ENCODE measurements at places on chromosomes 4 and X.
A peak's percentile ranks its signal among the peaks of the same experiment; 100 is the strongest.

- DNase-seq, result no peak
Observed at GRCh38 chr4:105234582-105234981, 87.9 kb downstream of the TET2 start.

GRCh38 chr4:187075514-187075913, 351.9 kb upstream of the FAT1 start:
- no peak for DNase-seq

DNA sequence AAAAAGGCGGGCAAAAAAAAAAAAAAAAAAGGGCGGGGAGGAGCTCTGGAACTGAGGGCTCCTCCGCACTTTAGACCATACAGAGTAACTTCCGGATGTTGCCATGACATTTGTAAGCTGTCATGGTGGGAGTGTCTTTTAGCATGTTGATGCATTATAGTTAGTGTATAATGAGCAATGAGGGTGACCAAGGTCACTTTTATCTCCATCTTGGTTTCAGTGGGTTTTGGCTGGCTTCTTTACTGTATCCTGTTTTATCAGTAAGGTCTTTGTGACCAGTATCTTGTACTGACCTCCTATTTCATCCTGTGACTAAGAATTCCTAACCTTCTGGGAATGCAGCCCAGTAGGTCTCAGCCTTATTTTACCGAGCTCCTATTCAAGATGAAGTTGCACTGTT, 193.4 kb downstream of the UGT8 start:
- DNase-seq, result no peak

DNA sequence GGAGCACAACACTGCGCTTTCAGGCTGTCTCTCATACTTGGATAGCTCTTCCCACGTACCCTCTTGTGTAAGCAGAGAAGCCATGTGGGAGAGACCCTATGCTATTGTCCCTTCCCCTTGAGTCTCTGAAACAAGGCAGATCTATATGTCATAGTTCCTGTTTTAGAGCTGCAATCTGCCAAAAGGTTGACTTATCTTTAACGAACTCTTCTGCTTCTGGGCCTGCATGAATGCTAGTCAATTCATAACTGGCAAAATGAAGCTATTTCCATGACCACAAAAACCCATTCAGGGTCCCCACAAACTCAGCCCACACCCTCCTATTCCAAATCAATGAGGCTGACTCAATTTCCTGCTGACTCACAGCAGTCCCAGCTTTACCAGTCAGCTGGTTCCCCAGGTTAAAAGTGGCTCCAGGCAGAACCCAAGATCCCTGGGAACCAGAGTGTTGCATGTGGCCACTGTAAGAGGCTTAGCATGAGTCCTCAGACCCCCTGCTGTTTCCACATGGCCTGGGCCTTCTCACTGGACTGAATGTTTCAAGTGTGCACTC, 25.3 kb upstream of the SOD3 start:
- peak; percentile 90 for DNase-seq

DNA sequence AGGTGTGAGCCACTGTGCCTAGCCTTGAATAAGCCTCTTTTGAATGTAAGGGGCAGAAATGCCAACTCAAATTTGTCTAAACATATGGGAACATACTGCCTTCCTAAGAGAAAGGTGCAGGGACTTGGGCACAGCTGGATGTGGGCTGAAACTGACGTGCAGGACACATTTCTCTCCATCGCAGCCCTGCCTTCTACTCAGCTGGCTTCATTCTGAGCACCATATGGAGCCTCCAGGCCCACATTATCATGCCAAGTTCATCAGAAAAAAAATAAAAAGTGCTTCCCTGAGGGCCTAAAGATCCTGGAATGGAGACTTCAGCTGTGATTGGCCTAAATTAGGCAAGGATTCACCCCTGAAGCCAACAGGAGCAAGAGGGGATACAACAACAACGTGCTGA, 386.2 kb downstream of the RAB28 start:
- no peak for DNase-seq

- DNase-seq, result peak; percentile 14
Observed at GRCh38 chrX:77009691-77010090, 437.5 kb upstream of the FGF16 start.

DNA sequence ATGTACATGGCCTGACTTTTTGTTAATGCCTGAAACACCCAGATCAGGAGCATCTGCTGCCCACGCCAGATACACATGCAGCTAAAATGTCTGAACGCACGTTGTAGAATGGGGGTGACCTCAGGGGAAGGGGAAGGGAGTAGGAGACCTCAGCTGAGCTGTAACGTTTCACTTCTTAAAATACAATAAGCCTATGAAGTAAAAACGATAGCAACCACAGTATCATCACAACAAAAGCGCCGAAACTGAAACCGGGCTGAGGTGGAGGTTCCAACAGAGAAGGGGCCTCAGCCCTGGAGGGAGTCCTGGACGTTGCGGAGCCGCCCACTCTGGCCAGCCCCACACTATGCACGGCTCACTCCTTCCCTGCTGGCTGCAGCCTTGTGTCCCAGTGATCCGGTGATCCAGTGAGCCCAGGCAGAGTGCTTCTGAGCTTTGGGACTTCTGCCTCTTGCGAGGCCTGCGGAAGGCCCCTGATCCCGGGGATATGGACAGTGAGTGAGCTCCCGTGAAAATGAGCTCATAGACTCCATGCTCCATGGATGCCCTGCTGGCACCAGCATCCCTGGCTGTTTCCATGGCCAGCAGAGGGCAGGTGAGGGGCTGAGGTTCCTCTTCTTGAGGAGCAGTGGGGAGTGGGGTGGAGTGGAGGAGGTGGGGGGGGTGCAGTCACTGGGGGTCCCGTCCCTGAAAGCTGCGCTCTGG, 52.0 kb downstream of the HMX1 start:
- DNase-seq, result no peak

- no peak for DNase-seq
Observed at GRCh38 chr4:184007891-184008290, 102.8 kb downstream of the STOX2 start.

DNA sequence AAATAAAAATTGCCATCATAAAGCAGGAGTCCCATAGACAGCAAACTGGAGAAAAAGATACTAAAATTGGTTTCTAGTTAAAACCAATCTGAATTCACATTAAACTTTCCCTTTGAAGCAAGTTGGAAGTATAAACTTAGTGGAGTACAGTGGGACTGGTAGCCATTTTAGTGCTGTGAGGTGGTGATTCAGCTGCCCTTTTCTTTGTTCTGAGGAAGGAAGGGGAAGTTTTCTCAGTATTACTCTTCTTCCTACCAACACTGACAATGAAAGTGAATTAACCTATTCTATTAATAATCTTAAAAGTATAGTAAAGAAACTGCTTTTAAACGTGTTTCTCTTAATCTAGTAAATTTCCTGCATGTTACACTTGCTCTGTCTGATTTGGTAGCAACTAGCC, 36.7 kb downstream of the SLC9A6 start:
- no peak for DNase-seq

- DNase-seq, result no peak
Observed at GRCh38 chrX:15214588-15214987, 55.3 kb downstream of the ASB9 start.

- DNase-seq, result no peak
Observed at GRCh38 chrX:53494436-53494835, 60.3 kb upstream of the HSD17B10 start.

GRCh38 chrX:55342533-55343501, 78.1 kb upstream of the PAGE3 start:
- DNase-seq, result no peak

DNA sequence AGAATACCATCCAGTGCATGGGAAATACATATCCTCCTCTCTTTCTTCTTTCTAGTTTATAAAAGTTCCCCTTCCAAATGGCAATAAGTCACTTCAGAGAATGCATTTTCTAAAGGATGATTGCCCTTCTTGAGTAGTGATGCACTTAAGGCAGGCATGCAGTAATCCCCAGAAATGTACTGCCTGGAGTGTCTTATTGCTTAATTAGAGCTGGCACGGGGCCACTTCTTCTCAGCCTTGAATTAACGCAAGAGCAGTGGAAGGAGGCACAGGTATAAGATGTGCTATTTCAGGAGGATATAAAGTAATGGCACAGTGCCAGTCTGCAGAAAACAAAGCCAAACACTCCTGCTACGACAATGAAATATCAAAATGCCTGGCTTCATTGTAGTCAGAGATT, 371.4 kb upstream of the FAM241A start:
- DNase-seq, result peak; percentile 67

DNA sequence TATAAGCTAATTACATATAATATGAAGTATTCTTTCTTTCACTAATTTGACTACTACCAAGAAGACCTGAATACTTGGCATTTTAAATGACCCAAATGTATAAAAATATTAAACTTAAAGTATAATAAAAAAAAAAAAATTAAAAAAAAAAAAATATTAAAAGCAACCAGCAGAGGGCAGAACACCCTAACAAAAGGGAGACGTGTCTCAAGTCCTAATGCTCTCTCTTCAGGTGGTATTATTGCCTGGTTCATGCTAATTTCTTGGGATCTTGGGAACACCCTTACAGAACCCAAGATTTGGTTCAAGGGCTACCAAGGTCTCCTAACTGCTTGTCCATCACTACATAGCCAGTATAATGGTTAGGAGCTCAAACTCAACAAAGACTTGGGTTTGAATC, 754.8 kb downstream of the RAB28 start:
- DNase-seq, result no peak

GRCh38 chrX:84709987-84710386, 207.7 kb upstream of the HDX start:
- DNase-seq, result no peak
